ENCODE measurements at places on chromosomes 16 and 17.

- no peak for DNase-seq
Measured at GRCh38 chr17:58252141-58252540, 13.8 kb downstream of the LPO start.

- DNase-seq = no peak
Measured at GRCh38 chr16:3485097-3485745, 10.1 kb downstream of the C16orf90 start.

DNA sequence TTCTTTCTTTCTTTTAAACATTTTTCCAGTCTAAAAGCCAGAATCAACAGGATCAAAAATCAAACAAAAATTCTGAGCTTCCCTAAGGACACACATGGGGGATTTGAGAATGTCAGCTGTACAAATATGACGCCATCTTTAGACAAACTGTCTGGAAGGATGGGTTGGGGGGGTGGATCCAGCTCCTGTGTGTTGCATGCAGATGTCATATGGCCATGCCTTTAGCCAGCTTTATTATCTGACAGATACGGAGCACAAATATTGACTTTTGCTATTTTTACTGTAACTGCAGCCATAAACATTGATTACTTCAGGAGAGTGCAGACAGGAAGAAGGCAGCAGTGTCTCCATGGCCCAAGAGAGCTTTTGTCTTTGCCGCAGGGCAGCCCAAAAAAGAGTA lies 279.4 kb upstream of the ELAC2 start:
- peak; percentile 66 for DNase-seq

DNA sequence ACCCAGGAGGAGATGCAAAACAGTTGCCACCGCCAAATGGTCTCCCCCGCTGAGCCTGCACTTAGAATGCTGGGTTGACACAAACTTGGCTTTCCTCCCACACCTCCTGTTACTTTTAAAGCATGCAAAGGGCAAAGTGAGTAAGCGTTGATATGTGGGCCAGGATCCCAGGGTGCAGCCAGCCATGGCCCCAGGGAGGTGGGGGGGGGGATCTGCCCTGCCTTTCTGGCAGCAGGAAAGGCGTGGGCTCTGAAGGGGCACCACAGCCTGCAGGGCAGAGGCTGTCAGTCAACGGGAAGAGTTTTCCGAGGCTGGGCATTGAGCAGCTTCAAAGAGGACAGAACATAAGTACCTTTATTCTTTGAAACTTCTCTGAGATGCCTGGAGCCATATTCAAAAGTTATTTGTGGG lies 142.3 kb downstream of the ABCC12 start:
- DNase-seq = no peak

DNA sequence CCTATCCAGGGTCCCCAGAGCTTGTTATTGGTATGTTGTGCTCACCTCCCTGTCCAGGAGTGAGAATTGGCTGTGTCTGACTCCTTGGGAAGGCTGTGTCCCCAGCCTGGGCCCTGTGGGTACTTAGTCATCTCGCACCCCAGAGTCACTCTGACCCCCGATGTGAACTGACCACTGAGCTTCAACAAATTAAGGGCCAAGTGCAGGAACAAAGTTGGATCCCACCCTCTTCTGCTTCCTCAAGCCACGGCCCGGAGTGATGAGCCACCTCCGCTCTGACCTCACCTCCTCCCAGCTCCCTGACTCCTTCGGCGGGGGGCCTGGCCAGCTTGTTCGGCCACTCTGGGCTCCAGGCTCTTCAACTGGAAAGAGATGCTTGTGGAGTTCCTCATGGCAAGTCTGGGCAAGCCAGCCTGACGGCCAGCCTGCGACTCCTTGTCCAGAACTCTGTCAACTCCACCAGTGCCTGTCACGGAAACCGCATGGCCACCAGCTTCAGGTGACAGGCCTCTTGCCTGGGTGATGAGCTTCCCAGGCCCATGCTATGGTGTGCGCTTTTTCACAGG lies 22.3 kb upstream of the MPRIP start:
- no peak for DNase-seq

DNA sequence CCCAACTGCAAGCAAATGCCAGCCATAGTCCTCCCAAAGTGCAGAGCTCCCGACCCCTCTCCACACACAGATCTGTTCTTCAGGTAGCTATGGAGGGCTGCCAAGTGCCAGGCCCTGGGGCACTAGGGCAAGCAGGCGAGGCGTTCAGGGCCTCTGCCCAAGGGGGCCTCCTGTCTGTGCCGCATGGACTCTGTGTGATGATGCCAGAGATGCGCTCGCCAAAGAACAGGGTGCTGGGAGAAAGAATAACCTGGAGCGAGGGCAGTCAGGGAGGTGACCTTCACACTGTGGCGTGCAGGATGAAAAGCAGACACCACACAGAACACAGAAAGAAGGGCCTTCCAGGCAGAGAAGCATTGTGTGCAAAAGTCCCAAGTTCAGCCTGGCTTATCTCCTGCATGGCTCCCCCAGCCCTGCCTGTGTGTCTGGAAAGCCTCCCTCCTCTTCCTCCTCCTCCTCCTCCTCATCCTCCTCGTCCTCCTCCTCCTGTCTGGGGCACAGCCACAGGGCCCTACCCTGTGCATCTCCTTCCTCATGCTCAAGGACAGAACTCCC lies 44.2 kb downstream of the PEMT start:
- DNase-seq = no peak

GRCh38 chr17:34312080-34312479 lies 7.2 kb upstream of the CCL8 start:
- no peak for DNase-seq

GRCh38 chr16:66508248-66508913 lies 41.5 kb downstream of the TK2 start:
- no peak for DNase-seq

GRCh38 chr17:79977161-79977631 lies 58.5 kb downstream of the TBC1D16 start:
- no peak for DNase-seq

DNA sequence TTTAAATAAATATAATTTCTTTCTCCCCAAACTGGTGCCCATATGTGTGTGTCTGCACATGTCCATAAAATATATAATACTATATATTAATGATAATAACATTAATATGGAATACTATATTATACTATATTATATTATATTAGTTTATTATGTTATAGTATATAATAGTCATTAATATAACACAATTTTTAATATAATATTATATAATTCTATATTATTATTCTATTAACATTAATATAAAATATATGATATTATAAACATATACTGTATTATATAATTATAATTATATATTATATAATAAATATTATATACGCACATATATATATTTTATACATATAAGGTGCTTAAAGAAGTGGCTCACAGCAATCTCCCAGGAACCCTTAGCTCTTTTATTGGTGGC lies 513.0 kb upstream of the CDH11 start:
- no peak for DNase-seq

- no peak for DNase-seq
Measured at GRCh38 chr17:47864791-47865216, 13.8 kb upstream of the SP6 start.

GRCh38 chr17:49383060-49383459 lies 21.0 kb upstream of the ZNF652 start:
- no peak for DNase-seq

DNA sequence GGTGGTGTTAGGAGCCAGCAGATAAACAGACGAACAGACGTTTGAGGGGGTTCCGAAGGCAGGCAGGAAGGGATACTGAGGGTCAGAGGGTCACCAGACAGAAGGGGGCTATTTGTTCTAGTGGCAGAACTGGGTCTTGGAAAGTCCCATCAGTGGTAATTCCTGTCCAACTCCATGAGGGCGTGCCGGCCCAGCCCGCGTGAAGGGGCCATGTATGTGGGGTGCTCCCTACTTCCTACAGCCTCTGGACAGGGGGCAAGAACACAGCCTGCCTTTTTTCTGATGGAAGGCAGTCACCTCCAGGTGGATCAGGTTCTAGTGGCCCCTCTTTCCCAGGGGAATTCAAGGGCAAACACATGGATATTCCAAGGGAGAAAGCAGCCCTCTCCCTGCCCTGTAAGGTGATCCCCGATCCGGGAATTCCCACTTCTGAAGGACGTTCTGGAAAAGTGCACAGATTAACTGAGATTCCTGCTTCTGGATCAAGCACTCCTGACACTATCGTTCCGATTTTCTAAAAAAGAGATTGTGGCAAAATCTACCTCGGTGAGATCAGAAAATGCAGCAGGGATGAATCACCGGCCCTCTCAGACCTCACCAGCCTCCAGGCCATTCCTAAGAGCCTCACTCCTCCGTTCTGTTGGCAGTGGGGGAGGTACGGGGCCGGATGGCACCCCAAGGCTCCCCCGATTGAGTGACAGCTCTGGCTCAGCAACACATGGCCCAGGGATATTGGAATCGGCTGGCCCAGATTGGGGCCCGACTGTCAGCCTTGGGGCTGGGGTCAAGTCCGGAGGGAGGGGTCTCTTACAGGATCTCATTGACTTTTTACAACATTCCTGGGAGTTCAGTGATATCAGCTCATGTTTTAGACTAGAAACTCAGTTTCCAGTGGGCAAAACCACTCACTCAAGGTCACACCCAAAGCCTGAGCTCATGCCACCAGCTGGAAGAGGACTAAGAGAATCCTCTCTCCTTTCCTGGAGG lies 12.4 kb downstream of the STX1B start:
- no peak for DNase-seq
